ENCODE measurements at places on chromosomes 4 and X.

DNA sequence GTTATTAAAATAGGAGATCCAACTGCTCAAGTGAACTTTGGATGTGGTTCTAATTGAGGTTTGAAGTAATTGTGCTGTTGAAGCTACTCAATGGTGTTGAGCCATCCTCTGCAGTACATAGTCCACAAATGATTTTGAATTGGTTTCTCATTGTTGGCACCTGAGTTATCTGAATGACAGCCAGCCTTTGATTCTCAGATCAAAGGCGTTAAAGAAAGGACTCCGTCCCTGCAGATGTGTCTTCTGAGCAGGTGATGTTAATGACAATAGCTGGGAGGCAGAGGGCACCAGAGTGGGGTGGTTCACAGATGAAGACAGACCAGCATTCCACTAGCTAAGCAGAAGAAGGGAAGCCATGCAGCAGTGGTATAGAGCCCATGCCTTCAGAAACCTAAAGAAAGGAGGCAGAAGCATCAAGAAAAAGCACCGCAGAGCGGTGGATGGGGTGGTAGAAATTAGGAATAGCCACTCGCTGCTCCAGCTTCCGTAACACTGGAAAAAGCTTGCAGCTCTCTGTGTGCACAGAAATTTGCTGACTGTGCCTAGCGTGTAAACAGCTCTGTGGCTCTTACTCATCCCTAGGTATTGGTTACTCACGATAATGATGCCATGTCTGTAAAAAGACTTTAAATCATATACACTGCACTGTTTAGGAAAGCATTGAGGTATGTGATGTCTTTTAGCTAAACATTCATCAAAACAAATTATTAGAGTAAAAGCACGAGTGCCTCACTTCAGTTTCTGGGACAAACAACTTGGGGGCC lies 79.2 kb upstream of the CLCN4 start:
- DNase-seq, result no peak

DNA sequence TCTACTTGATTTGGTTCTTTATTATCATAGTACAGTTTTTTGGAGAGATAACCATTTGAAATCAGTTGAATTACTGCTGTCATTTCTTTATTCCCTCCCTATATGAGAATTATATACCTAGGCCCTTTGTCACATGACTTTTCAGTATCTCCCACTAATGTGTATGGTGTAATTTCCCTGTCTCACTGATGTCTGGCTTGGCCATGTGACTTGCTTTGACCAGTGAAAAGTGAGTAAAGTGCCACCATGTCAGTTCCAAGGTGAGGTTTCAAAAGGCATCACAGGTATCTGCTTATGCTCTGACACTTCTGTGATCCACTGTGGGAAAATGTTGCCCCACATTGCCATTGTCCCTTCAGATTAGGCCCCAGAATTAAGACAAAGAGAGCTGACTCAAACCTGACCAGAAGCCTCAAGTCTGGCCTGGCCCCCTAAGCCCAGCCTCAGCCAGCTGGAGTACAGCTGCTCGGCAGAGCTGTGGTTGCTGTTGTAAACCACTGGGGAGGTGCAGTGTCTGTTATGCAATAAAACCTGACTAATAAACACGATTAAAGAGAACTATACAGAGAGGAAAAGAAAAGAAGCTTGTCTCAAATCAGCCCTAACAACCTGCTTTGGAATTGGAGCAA lies 27.5 kb downstream of the SETD7 start:
- no peak for DNase-seq

- no peak for DNase-seq
These were observed 82.4 kb downstream of the ITIH6 start for GRCh38 chrX:54715621-54716020.

DNA sequence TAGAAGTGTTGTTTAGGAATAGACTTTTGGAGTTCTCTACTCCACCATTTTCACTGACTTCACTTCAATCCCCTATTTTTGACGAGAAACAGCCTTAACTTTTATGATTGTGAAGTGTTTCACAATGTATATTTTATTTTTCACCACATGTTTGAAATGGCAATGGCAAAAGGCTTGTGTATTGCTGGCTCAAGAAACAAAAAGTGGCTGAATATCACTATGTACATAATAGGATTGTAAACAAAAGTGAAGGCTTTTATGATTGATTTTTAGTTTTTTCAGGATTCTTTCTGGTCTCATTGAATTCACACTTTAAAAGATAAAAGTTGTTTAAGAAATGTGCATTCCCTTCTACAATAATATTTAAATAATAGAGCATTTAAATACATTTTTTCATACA lies 18.2 kb downstream of the MAGEB5 start:
- DNase-seq, result no peak

- no peak for DNase-seq
These were observed 174.9 kb downstream of the CHIC2 start for GRCh38 chr4:53889326-53890055.

- peak; percentile 58 for DNase-seq
These were observed 155.8 kb downstream of the ANTXR2 start for GRCh38 chr4:79917246-79917645.

DNA sequence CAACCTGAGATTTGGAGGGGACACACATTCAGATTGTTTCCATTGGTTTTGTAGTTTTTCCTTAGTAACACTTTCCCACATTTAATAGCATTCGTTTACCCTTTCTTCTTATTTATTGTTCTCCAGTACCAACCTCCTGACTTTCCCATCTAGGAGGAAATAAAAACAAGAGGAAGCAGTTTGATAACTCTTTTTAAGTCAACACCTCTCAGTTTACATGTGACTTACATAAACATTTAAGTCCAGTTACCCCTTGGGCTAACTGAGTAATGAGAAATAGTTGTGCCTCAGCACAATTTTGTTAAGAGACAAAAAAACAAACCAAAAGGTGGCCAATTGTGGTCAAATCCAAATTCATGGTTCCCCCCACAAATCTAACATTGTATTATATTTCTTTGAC lies 34.8 kb downstream of the PHOX2B start:
- DNase-seq, result no peak

DNA sequence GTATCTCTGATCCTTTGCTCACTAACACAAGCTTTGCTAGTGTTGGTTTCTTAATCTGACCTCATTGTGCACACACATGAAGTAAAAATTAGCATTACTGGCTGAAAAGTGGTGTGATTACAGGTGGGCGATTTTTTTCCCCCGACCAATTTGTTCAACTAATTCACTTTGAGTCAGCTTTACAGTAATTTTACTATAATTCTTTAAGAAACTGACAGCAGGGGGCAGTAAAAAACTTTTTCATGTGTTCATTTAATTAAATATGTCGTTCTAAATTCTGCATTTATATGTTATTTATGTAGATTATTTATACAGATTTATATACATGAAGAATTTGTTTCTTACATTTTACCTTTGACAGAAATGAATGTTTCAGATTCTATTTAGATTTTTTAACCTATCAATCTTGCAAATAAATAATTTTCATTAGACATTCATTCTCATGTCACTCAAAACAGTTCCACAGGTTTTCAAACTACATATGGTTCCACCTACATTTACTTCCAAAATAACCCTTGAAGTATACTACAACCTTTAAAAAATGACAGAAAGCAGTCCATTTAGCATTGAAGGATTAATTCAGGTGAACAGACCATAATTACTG lies 17.5 kb downstream of the PALLD start:
- no peak for DNase-seq

DNA sequence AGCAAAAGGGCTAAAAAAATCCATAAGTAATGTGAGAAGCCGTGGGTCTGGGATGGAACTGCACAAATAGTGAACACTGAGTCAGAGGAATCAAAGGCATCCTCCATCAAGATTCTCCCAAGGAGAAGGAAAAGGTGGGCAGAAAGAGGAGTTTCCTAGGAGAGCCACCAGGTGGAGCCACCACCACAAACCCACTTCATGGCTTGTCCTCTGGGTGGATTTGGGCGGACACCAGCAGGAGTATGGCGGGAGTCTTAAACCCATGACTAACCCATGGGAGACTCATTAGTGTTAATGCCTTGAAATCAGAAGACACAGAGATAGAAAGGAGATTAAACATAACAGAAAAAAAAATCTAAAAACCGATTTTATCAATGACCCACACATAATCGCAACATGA lies 147.7 kb downstream of the SH3KBP1 start:
- peak; percentile 62 for DNase-seq

DNA sequence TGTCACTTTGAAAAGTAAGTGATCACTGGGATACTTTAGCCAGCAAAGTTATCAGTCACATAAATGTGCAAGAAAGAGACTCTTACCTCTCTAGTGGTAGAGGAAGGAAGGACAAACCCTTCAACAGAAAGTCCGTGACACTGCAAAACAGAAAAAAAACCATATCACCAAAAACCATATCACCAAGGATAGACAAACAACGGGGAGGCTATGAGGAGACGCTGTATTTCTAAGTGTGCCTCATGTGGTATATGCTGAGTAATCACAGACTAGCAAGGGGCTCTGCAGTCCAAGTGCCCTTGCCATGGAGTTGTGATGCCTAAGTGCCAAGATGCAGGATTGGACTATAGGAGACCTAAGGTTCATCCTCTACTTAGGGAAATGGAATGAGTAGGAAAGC lies 11.5 kb upstream of the HDAC8 start:
- no peak for DNase-seq

- peak; percentile 63 for DNase-seq
These were observed 35.3 kb downstream of the NBDY start for GRCh38 chrX:56764153-56764974.

- DNase-seq, result peak; percentile 60
These were observed 169.2 kb upstream of the MAGEB18 start for GRCh38 chrX:25968920-25969319.

DNA sequence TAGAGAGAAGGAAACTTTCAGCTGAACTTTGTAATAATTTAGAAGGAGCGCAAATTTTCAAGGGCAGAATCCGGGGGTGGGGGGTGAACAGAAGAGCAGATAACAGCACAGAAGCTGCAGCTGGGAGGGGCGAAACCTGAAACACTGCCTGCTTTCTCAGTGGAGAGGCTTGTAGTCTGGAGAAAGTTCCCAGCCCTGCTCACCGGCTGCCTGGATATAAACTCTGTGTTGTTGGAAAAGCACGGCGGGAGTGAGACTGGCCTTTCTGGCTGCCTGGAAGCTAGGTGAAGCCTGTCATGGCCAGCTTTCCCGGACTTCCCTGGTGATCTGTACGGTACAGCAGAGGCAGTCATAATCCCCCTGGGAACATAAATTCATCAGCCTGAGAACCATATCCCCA lies 1352.1 kb upstream of the DIAPH2 start:
- no peak for DNase-seq

DNA sequence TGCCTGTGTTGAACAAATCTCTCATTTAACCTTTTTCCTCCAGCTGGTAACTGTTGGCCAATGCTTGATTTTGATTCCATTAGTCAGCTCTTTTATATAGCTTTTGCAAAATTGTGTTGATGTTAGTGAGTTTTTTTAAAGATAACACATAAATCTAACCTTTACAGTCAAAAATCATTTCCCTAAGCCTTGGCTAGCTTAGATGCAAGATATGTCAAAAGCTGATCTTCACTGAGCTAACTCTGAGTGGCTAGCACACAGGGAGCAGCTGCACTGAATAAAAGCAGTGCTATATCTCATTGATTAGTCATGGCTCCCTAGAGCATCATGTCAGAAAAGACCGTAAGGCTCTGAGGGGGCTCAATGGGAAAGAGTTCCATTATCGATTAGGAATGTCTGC lies 78.7 kb downstream of the PPARGC1A start:
- no peak for DNase-seq

DNA sequence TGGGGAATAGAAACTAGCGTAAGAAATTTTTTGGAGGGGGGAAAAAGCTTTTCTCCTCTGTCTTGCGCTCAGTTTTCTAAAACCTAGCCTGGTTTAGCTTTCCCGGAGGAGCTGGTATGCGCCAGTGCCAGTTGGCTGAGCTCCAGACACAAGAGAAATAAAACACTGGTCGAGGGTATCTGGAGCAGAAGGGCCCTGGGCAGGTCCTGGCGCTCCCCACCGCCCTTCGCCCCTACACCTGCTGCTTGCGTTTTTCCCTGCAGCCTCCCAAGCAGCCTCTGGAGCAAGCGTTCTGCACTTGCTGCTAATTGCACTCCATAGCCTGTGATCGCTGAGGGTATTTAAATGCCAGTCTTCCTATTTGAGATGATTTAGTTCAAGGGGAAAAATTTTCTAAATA lies 816 bp downstream of the EREG start:
- DNase-seq, result peak; percentile 45

GRCh38 chrX:101081231-101081630 lies 2.6 kb downstream of the TMEM35A start:
- no peak for DNase-seq

GRCh38 chrX:1725472-1725871 lies 110.6 kb downstream of the ASMT start:
- no peak for DNase-seq

- DNase-seq, result no peak
These were observed 221.3 kb downstream of the STIM2 start for GRCh38 chr4:27081675-27082586.

DNA sequence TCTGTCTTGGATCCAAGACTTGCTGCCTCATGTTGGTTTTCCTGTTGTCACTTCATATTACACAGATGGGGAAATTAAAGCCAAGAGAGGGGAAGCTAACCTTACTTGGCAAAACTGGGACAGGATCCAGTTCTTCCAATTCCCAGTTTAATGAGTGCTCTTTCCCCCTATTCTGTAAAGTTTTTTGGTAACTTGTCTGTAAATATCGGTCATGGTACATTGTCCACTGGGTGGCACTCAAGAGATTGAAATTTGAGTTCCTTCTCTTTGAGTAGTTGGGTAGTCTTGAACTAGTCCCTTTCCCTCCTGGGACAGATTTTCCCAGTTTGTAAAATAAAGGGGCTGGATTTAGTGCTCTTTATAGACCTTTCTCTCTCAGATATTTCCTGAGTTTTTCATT lies 12.4 kb upstream of the EOLA2 start:
- DNase-seq, result no peak

DNA sequence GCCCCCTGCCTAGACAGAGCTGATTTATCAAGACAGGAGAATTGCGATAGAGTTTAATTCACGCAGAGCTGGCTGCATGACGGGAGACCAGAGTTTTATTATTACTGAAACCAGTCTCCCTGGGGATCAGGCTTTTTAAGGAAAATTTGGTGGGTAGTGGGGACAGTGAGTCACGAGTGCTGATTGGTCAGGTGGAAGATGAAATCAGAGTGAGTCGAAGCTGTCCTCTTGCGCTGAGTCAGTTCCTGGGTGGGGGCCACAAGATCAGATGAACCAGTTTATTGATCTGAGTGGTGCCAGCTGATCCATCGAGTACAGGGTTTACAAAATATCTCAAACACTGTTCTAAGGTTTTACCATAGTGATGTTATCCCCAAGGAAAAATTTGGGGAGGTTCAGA lies 36.6 kb downstream of the MYOZ2 start:
- DNase-seq, result no peak
